T follicular helper cell (primary cell): ENCODE measurements at places on chromosomes 3 and 15.

DNA sequence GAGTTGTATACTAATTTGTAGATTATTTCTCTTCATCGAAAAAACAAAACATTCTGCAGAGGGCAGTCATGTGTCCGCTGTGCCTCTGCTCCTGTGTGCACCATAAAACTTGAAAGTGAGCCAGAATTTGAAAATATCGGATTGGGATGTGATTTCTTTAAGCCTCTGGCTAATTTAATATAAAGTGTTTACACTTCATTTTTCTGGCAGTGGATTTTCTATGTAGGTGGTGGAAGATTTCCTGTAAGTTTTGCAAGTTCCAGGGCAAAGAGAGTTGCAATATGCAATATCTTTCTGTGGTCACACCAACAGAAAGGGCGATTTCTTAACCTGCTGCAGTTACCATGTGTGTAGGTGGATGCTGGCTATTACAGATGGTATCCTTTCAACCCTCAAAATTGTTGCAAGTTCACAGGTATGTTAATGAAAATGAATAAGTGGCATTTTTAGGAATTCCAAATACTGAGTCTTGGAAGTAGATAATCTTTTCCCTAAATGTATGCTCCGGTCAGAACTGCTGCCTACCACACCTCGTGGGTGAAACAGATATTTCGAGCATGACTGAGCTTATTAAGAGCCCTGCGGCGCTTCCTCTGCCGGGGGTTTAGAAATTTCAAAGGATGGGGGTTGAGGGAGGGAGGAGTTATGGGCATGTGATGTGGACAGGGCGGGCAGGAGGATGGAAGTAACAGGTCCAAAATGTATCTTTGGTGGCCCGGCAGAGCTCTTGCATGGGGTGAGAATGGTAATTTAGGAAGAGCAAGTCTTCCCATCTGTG is 134.0 kb downstream of the PGPEP1L start:
- no peak for DNase-seq

- no peak for DNase-seq
Measured at GRCh38 chr3:176905331-176905730, 292.0 kb downstream of the TBL1XR1 start.

DNA sequence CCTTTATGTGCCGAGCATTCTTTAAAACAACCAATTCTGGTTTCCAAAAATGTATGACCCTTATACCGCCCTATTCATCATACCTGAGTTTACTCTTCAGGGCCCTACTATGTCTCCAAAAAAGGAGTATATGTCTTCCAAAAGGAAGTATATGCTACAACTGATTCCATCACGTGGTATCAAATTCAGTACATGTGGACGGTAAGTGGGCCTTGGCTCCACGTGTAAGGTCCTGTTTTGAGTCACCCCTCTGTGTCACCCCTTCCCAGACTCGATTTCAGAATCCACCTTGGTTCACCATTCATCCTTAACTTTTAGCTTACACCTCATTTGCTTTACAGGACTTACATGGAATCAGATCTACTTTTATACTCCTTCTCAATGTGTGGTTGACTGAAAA is 37.8 kb downstream of the ABHD2 start:
- DNase-seq: no peak

DNA sequence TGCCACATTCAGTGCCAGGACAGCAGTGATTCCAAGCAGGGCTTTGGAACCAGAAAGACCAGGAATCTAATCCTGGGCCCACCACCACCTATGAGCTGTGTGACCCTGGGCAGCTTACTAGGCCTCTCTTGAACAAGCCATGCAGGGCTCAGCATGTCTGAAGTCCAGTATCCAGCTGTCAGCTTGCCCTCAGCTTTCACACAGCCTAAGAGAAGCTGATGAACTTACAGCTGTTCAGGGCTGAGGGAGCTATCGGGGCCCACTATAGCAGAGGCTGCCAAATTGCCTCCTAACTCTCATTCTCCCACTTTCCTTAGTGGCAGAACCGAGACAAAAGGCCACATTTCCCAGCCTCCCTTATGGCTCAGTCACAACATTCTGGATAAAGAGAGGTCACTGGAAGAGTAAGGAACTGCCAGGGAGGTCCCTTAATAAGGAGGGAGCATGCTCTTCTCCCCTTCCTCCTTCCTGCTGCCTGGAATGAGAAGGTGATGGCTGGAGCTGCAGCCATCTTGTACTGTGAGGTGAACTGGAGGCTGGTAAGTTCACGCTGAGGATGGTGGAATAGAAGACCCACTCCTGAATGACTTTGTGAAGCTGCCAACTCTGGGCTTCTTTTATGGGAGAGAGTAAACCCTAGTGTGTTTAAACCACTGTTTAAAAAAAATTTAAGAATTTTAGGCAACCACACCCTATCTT is 34.5 kb downstream of the FEM1B start:
- no peak for DNase-seq

DNA sequence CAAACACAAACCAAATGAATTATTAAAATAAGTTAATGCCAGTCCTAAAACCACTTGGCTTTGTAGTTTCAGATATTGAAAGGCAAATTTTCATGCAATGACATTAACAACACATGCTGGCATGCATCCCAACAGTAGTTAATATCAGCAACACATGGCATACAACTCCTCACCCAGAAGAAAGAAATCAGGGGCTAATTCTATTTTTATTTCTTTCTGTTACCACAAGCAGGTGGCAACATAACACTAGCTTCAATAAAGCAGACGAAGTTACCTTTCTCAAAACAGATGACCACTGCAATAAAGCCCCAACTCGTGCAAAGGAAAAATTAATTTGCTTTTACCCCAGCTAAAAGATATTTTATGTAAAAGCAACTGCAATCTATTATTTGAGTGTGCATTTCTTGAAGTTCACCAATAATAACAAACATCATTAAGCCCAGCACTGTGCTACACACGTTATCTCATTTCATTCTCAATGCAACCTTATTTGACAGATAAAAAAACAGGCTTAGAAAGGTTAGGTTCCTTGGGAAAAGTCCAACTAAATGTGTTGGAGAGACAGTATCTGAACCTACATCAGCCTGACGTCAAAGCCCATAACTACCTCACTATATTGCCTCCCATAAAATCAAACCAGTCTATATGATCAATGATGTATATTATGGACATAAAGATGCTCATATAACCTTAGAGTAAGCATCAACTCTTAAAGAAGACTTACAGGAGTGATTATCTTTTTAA is 2.8 kb downstream of the TOP2B start:
- no peak for DNase-seq

DNA sequence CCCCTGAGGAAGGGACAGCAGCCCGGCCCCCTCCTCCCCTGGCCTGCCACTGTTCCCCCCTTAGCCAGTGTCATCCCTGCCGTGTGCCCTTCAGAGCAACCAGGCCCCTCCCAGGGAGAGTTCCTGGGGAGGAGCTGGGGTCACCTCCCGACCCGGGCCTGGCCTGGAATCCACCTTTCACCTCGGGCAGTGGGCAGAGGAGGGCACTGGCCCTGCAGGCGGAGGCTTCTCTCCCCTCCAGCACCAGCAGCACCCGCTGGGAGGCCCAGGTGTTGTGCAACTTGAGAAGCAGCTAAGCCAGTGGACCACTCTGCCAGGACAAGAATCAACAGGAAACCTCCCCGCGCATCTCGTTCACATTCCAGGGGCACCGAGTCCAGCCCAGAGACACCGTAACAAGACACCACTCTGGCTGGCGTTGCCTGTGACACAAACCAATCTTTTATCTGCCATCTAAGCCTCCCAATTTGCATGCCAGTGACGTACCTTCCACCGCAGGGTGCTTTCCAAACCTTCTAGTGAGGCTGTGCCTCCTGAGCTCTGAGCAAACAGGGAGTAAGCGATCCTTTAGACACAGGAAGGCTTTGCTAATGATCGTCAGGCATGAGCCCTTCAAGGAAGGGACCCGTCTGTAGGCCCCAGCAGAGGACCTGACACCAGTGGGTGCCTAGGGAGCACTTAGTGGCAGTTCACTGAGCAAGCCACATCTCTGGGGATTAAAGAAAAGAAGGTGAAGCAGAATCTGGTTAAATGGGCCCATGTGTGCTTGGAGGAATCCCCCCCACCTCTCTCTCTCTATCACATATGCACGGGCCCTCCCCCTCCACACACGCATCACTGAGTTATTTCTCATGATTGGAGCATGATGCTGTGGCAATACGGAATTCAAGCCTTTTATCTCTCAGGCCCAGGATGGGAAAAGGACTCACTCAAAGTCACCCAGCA is 98.9 kb upstream of the TLE3 start:
- peak; percentile 31 for DNase-seq
